ENCODE measurements at places on chromosomes 13 and 19.

DNA sequence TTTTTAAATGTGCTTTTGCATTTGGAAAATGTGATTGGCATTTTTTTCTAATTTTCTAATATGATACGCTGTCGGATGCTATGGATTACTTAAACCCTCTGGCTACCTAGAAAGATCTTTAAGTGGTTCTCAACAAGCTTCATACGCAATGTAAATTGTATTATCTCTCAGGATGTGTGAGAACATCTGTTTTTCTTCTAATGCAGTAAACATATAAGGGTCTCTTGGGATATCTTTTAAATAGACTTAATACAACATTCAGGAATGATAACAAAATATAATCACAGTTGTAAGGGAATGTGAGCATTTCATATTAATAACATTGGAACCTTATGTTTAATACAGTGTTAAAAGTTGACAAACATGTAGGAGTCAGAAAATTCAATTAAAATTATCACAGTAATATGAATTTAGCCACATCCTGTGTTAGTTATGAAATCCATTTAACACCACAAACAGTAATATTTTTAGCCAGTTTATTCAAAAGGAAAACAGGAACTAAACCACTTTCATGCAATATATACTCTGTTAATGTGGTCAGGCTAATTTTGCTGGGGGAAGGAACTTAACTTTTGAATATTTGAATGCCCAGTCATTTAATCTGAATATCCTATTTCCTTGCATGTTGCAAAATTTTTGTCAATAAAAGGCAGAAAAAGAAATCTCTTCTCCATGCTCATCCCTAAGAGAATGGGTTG, 15.0 kb upstream of the ALOX5AP start:
- peak; percentile 54 for DNase-seq

DNA sequence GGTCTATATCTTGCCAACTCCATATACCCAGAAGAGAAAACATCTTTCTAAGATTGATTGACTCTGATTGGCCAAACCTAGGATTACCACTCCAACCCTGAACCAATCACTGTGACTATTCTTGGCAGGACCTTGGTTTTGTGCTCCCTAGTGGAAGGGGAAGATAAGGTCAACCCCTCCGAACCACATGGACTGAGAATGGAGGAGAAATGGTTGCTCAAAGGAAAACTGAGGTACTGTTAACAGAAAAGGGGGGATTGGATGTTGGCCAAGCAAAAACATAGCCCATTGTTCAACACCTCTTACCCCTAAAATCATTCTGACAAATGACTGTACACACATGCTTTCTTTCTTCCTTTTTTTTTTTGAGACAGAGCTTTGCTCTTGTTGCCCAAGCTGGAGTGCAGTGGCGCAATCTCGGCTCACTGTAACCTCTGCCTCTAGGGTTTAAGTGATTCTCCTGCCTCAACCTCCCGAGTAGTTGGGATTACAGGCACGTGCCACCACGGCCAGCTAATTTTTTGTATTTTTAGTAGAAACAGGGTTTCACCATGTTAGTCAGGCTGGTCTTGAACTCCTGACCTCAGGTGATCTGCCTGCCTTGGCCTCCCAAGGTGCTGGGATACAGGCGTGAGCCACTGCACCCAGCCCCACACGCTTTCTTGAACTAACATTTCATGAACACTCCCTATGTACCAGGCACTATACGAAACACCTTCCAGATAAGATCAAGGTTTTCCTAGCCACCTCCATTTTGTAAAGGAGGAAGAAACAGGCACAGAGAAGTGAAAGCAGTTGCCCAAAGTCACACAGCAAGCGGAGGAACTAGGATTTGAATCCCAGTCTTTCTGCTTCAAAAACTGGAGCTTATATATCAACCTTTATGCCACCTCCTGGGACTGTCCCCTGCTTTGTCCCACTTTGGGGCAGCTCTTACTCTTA, 6.5 kb downstream of the MEIOSIN start:
- no peak for DNase-seq

DNA sequence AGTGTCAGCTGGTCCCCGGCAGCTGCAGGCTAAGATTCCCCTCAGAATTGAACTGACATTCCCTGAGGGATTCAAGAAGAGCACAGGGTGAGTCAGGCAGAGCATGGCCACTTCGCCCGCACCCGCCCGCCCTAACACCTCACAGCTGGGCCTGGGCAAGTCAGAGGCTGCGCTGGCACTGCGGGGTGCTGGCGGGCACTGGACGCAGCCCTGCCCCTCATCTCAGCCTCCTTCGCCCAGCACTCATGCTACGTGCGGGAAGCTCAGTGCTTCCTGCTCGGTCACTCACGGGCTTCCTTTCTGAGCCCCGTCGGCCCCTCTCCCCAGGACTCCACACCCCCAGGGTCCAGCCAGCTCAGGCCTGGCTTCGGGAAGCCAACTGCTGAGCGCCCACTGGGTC, 56.9 kb downstream of the MLLT1 start:
- no peak for DNase-seq

- no peak for DNase-seq
Measured at GRCh38 chr19:45484273-45484945, 12.4 kb downstream of the RTN2 start.

DNA sequence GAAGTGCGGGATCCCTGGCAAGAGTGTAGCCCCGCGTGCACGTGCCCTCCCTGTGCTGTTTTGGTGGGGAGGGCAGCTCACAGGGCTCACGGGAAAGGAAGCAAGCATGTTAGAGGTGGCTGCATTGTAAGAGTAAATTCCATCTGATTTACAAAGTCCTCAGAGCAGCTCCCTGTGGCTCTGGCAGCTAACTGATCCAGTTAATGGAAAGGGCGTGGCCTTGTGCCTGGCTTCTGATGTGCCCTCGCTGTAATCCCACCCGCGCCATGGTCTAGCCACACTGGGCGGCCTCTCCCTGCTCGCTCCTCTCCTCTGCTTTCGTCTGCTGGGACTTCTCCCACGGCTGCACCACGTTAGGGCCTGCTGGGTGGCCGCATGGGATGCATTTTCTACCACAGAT, 258.5 kb downstream of the FGF9 start:
- DNase-seq: no peak

DNA sequence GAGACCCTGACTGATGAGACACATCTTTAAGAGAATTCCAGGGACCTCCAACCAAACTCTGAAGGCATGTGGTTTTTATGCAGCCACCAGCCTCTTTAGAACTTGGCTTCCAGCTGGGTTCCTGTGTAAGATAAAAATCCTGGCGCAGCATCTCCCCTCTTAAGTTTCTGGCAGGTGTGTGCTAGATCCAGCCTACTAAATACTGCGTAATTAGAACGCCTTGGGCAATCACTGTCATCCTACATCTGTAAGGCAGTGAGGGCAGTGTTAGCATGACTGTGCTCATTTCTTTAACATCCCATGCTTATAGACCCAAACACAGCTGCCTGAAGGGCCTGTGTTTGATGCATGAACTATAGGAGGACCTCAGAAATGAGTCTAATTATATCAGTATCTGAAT, 173.5 kb upstream of the OBI1 start:
- no peak for DNase-seq

DNA sequence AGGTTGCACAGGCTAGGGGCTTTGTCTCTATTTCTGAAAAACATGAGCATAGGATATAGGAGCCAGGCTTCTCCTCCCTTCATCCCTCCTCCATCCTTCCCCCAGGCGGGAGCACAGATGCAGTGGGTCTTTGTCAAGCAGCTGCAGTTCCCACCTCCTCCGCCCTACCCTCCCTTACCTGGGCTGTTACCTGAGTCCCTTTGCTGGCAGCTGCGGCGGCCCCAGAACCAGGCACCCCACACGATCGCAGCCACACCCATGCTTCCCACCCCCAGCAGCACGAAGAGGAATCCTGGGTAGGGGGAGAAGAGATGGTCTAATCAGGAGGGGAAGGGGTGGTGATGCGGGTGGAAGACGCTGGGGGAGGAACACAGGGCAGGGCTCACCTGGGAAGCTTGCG, 7.8 kb downstream of the TMIGD2 start:
- no peak for DNase-seq

- no peak for DNase-seq
Measured at GRCh38 chr13:98307463-98308085, 130.5 kb upstream of the RNF113B start.

- no peak for DNase-seq
Measured at GRCh38 chr13:87444135-87444534, 227.0 kb upstream of the SLITRK5 start.

DNA sequence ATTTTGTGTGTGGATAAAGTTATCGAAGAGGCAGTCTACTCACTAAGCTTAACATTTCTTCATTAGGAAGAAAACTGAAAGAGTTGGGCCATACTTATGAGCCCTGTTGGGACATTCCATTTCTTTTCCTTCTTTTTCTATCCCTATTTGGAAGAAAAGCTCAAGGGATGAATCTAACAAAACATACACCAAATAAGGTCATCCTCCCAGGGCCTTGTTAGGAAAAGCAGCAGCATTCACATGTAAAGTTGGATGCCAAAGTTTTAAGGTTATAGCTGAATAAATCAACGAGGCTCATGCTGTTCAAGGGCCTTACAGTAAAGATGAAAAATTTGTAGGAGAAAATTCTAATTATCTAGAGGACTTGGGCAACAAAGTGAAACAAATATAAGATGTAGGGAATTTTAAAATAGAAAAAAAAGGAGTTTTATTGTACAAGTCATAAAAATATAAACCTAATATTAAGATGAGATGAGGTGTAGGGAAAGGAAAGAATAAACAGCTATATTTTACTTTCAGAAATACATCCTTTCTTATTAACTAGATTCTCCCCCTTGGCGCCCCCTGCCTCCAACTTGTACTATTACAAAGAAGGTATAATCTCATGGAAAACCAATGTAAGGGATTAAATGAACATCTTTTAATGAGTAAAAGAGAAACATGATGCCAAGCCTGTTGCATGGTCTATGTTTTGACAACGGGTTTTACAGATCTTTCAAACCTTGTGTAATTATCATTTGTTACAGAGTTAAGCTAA, 160.4 kb downstream of the PCDH20 start:
- no peak for DNase-seq

DNA sequence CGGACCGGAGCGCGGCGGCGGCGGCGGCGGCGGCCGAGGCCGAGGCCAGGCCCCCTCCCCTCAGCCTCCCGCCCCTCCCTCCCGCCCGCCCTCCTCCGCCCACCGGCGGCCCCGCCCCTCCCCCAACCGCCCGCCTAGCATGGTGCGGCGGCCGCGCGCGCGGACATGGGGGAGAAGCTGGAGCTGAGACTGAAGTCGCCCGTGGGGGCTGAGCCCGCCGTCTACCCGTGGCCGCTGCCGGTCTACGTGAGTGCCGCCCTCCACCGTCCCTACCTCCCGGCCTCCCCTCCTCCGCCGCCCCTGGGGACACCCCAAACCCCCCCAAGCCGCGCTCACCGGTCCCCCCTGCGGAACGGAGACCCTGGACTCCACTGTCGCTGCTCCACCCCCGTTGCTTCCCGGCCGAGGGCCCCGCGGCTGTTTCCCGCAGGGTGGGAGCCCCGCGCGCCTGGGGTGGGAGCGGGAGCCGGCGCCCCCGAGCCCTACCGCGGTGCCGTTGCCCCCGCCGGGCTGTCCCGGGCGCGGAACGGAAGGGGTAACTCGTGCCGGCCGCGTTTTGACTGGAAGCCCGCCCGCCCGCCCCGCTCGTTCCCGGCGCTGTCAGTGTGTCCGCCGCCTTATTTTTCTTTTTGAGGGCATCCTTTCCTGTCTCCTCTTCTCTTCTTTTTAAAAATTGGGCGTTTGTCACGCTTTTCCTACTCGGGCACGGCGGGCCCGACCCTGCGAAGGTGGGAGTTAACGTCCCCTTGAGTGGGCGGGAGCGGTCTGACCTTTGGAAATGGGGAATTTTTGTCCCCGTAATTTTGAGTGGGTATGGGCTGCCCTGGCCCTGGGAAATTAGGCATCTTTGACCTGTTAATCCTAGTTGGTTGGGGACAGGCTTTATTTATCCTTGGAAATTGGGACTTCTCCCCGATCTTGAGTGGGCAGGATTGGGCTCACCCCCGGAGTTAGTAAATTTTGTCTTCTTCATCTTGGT, 576 bp downstream of the DOT1L start:
- no peak for DNase-seq

DNA sequence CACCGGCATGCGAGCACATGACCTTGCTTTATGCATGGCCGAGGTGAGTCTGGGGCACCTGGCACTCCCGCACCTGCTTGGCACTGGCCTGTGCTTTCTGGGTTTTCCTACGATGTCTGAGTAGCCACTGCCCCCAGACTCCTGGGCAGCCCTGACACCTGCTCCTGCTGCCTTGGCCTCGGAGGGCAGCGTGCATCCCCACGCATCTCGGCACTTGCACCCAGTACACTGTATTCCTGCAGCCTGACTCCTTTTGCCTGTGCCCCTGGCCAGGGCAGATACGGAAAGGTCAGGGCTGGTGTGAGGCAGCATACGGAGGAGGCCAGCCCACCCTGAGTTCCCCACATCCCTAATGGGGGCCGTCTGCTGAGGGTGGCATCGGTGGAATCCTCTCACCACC, 340.6 kb downstream of the TEX29 start:
- no peak for DNase-seq

- DNase-seq: no peak
Measured at GRCh38 chr19:55692681-55693081, 17.7 kb downstream of the EPN1 start.

GRCh38 chr13:20148501-20149183, 12.2 kb downstream of the GJA3 start:
- DNase-seq: no peak

DNA sequence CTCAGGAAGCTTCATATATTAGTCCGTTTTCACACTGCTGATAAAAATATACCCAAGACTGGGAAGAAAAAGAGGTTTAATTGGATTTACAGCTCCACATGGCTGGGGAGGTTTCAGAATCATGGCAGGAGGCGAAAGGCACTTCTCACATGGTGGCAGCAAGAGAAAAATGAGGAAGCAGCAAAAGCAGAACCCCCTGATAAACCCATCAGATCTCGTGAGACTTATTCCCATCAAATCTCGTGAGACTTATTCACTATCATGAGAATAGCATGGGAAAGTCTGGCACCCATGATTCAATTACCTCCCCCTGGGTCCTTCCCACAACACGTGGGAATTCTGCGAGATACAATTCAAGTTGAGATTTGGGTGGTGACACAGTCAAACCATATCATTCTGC, 23.1 kb downstream of the FLT3 start:
- DNase-seq: no peak

- DNase-seq: no peak
Measured at GRCh38 chr19:46845959-46846459, 4.6 kb downstream of the AP2S1 start.

DNA sequence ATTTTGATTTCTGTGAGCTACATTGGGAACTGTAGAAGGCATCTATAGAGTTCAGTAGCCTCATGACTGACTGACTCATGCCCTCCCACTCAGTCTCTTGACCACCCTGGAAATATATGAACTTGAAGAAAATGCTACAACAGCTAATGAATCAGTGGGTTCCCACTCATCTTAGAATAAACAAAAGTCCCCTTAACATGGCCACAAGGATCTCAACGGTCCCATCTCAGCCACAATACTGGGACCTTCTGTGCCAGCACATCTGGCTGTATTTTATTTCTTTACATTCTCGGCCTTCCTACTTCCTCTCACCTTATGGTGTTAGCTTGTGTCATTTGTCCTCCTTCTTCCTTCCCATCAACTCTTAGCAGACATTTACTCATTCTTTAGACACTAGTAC, 619.8 kb downstream of the DCT start:
- DNase-seq: no peak

GRCh38 chr19:51116736-51117286, 7.9 kb upstream of the SIGLEC9 start:
- no peak for DNase-seq
